ENCODE measurements at places on chromosomes 4 and X.

DNA sequence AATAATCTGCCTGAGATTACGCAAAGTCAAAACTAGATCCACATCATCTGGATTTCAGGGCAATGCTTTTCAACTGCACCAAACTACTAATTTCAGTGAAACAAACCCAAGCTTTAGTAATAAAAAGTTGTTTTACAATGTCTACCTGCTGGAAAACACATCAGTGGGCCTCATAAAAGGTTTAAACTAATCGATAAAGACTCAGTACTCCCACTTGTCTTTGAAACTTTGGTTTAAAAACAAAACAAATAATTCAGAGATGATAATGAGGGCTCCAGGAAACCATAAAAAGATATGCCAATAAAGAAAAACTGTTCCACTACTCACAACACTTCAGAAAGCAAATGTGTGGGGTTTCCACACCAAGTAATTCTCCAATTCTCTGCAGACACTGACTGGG is 10.2 kb downstream of the PSMD10 start:
- DNase-seq = no peak

- no peak for DNase-seq
Measured at GRCh38 chr4:152729466-152729865, 49.7 kb upstream of the TMEM154 start.

GRCh38 chr4:23547096-23547495 is 342.8 kb downstream of the PPARGC1A start:
- DNase-seq = no peak

DNA sequence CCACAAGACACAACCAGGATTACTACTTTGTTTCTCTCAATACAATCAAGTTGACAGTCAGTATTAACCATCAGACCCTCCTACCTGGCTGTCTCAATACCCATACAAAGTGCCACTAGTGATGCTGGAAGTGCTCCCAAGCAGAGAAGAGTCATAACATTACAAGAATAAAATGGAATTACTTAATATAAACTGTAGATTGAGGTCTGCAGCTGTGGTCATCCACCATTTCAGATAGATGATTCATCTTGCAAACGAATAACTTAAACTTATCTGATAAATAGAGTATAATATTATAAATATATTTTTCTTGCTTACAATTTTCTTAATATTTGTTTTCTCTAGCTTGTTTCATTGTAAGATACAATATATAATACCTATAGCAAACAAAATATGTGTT is 1034.2 kb upstream of the PCDH10 start:
- DNase-seq = no peak

GRCh38 chr4:155377276-155377675 is 511 bp upstream of the MAP9 start:
- DNase-seq = no peak
